ENCODE measurements at places on chromosomes 1 and 21.

DNA sequence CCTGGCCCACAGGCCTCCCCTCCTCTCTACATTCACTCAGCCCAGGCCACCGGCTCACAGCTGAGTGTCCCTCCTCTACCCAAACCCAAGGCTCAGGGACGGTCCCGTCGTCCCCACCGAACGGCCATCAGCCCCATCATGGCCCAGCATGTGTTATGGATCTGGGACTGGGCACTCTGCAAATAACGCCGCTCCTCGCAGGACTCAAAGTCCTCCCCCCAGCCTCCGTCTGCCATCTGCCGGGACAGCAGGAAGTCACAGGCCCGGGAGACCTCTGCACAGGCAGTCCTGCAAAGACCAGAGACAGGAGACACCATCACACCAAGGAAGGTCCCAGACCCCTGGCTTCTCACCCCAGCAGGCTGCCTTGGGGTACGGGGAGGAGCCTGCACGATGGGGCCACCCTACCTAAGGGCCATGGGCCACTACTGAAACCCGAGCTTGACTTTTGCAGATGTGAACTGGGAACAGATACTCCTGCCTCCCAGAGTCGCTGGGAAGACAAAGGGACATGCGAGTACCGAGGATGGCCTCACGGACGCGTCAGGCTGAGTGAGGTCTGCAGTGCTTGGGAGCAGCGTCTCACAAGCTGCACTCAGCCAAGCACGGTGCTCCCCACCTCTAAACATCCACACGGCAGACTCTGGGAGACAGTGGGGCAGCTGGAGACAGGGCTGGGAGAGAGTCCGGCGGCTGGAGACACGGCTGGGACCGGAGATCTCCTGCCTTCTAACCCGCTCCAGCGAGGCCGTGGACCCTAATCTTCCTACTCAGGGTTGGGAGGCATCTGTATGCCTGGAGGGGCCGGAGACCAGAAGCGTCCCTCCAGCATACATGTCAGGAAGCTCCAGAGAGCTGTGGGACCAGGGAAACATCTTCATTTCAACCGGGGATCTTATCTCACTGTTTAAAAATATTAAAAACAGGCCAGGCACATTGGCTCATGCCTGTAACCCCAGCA lies 10.4 kb upstream of the SPATC1L start:
- DNase-seq: no peak

GRCh38 chr1:99680270-99680669 lies 34.4 kb downstream of the PALMD start:
- DNase-seq: no peak

GRCh38 chr1:25033030-25033827 lies 103.2 kb upstream of the RUNX3 start:
- DNase-seq: no peak

DNA sequence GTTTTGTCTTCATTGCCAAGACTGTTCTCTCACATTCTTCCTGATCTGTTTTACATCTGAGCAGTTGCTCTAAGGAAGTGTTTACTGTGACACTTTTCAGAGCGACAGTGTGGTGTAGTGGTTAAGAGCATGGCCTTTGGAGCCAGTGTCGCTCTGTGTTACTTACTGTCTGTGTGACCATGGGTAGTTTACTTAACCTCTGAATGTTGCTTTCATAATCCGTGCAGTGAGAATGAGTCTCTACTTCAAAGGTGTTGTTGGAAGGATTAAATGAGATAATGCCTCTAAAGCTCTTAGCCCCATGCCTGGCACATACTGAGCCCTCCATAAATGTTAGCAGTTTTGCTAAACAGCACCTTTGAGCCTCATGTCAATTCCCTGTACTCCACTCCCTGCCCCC lies 35.9 kb upstream of the ZFP69B start:
- DNase-seq: no peak

DNA sequence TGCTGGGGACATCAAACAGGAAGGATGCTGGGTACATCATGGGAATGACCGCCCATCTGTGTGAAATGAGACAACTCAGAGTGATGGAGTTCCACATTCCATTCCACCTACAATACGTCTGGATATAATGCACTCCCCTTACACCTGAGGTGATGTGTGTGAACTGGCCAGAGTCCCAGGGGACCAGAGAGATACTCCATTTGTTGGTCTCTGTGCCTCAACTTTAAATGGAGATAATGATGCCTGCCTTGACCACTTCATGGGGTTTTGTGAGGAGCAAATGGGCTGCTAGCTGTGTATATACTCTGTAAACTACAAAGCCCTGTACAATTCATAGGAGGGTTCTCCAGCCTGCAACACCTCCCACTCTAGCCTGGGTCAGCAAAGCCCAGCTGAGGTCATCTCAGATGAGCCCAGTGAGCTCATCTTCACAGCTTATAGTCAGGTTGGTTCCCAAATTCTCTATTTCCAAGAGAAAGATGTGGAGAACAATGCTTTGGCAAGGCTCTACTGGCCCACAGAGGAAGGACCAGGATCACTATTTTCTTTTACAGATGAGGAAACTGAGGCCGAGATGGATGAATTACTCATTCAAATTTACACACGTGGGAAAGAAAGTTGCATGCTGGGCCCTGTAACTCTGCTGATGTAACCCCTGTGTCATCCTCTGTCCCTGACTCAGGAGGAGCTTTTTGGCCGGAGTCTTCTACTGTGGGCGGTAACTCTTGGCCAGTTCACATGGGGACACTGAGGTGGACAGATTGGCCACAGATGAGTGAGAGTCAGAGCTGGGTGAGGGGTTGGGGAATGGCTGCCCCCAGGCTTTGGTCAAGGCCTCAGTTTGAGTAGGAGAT lies 105.6 kb upstream of the GCLM start:
- no peak for DNase-seq

DNA sequence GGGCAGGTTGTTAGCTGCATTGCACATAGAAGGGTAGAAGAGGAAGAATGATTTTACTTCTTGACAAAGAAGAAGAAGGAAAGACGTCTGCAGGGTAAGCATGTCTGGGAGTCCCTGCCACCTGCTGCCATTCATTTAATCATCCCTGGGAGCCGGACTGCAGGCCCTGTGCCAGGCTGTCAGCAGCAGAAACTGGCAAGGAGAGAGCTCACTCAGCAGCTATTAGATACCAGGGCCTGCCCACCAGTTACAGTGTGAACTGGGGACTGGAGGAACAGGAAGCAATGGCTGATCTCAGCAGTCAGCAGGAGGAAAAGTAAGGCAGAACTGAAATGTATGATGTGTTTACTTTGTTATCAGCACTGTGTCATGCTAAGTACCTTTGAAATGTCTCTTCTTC lies 75.7 kb upstream of the C1orf87 start:
- no peak for DNase-seq

DNA sequence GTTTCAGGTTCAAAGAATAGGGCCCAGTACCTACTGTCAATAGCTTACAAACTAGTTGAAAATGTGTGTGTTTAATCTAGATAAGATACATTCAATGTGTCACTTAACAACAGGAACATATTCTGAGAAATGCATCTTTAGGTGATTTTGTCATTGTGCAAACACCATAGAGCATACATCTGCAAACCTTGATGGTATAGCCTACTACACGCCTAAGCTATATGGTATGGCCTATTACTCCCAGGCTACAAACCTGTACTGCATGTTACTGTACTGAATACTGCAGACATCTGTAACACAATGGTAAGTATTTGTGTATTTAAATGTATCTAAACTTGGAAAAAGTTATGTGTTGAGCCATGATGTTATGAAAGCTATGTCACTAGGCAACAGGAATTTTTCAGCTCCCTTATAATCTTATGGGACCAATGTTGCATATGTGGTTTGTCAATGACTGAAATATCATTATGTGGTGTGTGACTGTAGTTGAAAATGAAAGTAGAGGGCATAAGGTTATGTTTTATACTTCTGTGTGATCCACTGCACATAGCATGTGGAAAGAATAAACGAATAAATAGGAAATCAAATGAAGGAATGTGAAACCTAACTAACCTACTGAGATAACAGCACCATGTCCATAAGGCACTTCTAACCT lies 129.0 kb upstream of the CAMK1G start:
- no peak for DNase-seq
